Activated CD4-positive, CD25-positive, alpha-beta regulatory T cell treated with anti-CD3 and anti-CD28 coated beads, Interleukin-2, amount 50 U/mL, for 24 hours (primary cell): ENCODE measurements at places on chromosomes 1 and 21.

DNA sequence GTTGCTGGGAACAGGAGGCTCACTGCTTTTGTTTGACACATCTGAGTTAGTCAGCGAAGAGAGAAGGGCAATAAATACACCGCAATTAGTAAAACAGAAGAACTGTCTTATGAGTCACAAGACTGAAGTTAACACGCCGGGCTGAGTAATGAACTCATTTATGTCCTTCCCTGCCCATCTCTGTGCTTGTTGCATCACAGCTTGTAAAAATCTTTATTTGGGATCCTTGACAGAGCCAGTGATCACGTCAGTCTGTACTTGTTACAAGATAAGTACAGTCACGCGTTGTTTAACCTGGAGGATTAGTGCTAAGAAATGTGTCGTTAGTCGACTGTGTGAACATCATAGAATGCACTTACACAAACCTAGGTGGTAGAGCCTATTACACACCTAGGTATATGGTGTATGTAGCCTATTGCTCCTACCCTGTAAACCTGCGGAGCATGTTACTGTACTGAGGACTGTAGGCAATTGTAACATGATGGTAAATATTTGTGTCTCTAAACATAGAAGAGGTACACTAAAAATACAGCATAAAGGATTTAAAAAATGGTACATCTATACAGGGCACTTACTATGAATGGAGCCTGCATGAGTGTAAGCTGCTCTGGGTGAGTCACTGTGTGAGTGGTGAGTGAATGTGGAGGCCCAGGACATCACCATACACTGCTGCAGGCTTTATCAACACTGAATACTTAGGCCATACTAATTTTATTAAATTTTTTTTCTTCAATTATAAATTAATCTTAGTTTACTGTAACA lies 272.2 kb downstream of the TNR start:
- peak; percentile 17 for ATAC-seq

- ATAC-seq: no peak
Observed at GRCh38 chr1:68820151-68820550, 323.3 kb upstream of the DEPDC1 start.

GRCh38 chr1:201136355-201137023 lies 9.5 kb upstream of the ASCL5 start:
- no peak for ATAC-seq

DNA sequence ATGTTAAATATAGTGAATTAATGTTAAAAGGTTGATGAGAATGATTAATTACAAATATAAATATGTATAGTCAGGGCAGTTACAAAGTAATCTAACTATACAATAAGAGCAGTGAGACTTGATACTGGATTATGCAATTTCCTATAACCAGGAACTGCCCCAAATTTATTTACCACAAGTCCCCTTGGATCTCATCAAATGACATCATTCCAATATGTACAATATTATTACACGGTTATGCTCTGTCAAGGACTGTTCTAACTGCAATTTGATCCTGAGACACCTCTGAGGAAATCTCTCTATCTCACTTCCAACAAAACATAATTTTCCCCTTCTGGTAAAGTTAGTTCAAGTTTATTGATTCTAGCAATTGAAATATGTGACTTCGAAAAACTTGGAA lies 917.6 kb downstream of the NCAM2 start:
- ATAC-seq: no peak

GRCh38 chr21:46119144-46119636 lies 21.3 kb downstream of the COL6A2 start:
- ATAC-seq: no peak

GRCh38 chr1:155960081-155960745 lies 18.1 kb downstream of the ARHGEF2 start:
- ATAC-seq: no peak

DNA sequence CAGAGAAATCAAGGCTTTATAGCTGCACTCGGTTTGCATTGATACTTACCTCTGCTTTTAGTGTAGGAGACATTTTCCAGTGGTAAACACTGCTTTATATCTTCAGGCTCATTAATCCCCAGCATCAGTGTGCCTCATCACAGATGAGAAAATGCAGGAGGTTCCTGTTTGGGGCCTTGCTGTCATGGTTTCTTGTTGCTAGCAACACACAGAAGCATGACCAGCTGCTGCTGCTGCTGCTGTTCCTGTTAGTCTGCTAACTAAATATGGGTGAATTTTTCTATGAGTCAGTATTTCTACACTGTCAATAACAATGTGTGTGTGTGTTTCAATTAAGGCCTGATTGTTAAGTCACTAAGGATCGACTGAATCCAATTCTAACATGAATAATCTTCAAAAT lies 85.8 kb upstream of the RGS1 start:
- ATAC-seq: peak; percentile 93

- ATAC-seq: peak; percentile 70
Observed at GRCh38 chr21:29449306-29449950, 150.7 kb downstream of the BACH1 start.

- no peak for ATAC-seq
Observed at GRCh38 chr1:186864296-186864695, 35.5 kb downstream of the PLA2G4A start.

DNA sequence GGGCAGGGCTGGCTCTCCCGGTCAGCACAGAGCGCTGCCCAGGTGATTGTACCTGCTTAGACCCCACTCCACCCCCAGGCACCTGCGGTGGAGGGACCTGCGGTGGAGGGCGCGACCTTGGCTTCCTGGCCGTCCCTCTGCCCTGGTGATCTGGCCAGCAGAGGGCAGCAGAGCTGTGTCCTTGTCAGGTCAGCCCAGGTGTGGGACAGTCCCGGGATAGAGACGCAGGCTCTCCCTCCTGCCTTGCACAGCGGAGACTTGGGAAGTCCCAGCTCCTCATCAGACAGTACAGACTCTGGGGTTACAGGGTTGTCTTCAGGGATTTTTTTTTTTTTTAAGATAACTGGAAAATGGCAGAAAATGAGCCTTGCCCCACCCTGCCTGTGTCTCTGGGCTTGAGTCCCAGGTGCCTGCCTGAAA lies 10.0 kb downstream of the SLX9 start:
- ATAC-seq: peak; percentile 87

DNA sequence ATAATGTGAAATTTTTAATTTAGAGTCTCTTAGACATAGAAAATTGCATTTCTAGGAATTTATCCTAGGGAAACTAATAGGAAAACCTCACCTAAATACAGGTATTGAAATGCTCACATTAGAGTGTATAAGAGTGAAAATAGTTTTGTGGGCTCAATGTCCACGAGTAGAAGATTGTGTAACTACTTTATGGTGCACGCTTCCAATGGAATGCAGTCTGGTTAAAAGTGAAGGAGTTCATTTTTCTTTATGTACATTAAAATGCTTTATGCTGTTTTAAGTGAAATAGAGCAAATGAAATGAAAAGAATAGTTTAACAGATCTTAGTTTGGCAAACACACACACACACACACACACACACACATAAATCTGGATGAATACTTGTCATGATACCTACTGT lies 278.2 kb downstream of the USP25 start:
- ATAC-seq: no peak

GRCh38 chr1:160451119-160451858 lies 50.9 kb downstream of the VANGL2 start:
- no peak for ATAC-seq

DNA sequence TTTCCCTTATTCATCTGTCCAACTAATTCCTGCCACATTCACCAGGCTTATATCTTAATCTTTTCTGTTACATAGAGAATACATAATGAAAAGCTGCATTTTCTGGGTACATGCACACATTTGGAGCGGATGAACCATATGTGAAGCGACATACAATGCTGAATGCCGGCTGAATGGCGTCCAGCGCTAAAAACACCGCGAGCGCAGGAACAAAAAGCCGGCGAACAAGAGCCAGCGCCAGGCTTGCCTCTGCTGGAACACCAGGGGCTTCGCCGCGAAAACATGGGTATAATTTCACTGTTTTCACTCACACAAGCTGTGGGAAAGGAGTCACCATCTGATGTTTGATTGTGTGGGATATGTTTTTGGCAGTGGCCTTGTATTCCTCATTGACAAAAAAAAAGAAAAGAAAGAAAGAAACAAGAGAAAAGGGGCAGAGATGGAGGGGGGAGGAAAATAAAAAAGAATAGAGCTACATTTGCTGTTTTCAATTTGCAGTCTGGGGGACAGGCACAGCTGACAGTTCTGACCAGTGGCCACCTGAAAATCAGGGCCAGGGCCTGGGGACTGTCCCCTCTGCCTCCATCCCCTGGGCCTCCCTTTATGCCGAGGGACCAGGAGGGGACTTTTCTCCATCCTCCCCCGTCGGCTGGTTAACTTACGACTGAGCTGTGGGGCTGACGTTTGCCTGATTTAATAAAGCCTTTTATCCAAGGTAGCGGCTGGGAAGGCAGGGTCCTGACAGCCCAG lies 70.2 kb upstream of the OLIG2 start:
- no peak for ATAC-seq

DNA sequence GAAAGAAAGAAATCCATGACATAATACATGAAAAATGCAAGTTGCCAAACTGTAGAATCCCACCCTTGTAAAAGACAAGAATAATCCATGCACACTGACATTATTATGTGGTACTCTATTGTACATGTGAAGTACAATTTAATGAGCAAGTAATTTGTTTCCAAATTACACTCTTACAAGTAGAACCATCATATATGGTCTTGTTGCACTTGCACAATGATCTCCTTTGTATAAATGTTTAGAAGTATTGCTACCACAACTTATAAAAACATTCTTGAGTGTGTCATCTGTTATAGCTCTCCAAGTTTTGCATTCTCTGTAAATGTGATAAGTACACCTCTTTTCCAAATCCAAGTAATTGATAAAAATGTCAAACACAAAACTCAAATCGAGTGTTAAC lies 29.1 kb upstream of the ZNF281 start:
- ATAC-seq: no peak

DNA sequence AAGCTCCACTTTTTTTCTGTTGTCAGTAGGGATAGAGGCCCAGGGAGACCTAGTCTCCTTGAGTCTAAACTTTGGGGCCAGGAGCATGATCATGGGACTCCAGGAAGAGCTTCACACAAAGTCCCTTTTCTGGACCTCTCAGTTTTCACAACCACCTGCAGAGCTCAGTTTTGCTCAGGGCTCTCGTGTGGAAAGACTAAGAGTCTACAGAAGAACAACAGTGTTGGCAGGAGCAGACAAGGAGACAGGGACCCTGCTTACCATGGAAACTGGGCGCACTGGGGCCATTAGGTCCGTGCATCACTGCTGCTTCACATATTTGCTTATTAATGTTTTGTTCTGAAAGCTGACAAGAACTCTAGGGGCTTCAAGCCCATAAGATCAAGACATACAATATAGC lies 63.9 kb upstream of the HSD17B7 start:
- no peak for ATAC-seq

DNA sequence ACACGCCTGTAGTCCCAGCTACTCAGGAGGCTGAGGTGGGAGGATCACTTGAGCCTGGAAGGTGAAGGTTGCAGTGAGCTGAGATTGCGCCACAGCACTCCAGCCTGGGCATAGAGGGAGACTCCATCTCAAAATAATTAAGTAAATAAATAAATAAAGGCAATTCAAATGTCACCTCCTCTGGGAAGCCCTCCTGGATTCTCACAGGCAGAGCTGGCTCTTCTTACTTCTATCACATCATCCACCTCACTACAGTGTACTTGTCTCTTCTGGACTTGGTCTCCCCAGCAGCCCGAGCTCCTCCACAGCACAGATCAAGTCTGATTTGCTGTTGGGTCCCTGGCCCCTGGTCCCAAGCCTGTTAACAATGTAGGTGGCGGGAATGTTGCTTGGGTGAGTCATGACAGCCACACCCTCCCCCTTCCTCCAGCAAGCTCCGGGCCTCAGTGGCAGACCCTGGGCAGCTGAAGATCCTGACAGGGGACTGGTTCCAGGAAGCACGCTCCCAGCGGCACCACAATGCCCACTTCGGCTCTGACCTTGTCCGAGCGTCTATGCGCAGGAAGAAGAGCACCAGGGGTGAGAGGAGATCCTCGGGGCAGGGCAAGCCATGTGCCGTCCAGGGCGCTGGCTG lies 5.3 kb downstream of the SYTL1 start:
- no peak for ATAC-seq

DNA sequence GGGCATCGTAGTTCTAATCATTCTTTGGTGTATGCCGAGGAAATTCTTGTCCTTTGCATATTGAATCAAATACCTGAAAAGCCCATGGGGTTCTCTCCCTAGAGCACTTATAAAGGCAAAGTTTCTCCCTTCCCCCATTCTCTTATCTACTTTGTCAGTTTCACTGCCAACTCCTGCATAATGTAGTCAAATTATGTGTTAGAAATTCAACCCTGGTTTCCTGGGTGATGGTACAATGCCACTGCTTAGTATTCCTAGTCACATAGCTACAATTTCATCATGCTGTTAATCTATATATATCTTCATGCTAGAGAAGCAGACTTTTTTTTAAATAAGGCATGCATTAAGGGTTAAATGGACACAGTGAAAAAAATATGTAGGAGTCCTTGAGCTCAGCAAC lies 119.0 kb downstream of the PDE4B start:
- ATAC-seq: no peak

DNA sequence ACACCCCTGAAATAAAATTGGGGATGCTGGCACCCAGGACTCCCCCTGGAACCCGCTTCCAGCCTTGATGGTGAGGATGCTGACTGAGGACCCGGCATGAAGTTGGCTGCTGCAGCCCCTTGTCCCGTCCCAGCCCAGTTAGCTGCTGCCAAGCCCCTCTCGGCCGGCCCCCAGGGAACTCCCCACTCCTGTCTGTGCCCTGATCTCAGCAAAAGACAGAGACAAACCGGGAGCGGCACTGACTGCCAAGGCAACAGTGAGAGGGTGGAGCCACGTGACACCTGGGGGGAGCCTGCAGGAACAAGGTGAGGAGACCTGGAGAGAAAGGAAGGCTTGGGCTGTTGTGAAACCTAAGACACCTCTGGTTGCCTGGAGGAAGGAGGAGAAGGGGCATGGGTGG lies 24.7 kb downstream of the CASZ1 start:
- no peak for ATAC-seq

GRCh38 chr1:241020851-241021697 lies 335.9 kb downstream of the RGS7 start:
- ATAC-seq: no peak

DNA sequence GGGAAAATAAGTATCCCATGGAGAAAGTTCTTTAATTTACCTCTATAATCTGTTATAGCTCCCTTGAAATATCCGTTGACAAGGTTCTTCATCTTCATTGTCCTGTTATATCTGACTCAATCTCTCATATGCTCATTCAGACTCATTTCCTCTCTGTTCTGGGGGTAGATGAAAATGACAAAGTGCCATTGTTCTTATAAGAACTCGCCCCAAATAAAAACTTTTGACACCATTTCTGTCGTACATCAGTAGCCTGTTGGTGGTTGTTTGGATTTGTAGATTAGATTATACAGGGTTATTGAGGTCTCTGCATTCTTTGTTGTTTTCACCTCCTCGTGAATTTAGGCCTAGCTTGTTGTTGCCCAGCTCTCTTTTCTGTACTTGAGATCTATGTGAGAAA lies 55.2 kb upstream of the IPO9 start:
- no peak for ATAC-seq

DNA sequence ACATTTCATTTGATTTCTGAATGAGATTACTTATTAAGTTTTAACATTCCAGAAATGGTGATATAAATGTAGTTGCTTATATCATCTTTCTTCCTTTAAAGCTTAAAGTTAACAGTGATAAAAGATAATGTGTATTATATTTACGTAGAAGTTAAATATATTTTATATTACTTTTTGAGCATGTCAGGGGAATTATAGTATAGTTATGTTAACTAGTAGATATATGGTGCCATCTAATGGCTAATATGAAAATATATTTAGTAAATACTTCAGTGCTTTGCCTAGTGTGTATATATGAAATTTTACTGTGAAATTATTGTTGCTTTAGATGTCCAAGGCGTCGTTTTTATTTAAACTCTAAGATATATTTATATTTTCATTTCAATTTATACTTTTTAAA lies 51.5 kb downstream of the SYT14 start:
- ATAC-seq: no peak
